ENCODE measurements at places on chromosomes 7 and 10.
A peak's percentile ranks its signal among the peaks of the same experiment; 100 is the strongest.

DNA sequence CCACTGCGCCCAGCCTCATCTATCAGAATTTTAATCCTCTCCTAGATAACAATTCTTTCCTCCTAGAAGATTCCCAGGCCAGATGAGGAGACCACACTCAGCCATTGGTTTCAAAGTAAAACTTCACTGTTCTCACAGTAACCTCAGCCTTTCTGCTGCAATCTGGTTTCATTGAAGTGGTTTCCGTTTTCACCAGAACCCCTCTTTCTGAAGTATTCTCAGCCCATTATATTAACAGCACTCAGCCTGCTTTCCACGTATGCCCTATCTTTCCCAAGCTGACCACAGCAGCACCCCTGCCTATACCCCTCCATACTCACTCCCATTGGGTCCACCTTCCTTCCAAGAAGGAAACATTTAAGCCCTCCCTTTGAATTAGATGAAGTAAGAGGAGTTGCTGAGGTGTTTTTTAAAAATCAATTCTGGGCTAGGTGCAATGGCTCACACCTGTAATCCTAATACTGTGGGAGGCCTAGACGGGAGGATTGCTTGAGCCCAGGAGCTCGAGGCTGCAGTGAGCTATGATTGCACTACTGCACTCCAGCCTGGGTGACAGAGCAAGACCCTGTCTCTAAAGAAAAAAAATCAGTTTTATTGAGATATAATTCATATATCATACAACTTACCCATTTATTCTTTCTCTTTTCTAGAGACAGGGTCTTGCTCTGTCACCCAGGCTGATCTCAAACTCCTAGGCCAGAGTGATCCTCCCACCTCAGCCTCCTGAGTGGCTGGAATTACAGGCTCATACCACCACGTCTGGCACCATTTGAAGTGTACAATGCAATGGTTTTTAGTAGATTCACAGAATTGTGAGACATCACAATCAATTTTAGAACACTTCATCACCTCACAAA lies 11.3 kb downstream of the PLAU start:
- no peak for DNase-seq

GRCh38 chr7:89621925-89622641 lies 532.2 kb upstream of the STEAP1 start:
- no peak for DNase-seq

- no peak for DNase-seq
Observed at GRCh38 chr10:99372546-99373271, 43.6 kb downstream of the CNNM1 start.

GRCh38 chr10:6409971-6410643 lies 170.0 kb downstream of the PRKCQ start:
- peak; percentile 56 for DNase-seq

DNA sequence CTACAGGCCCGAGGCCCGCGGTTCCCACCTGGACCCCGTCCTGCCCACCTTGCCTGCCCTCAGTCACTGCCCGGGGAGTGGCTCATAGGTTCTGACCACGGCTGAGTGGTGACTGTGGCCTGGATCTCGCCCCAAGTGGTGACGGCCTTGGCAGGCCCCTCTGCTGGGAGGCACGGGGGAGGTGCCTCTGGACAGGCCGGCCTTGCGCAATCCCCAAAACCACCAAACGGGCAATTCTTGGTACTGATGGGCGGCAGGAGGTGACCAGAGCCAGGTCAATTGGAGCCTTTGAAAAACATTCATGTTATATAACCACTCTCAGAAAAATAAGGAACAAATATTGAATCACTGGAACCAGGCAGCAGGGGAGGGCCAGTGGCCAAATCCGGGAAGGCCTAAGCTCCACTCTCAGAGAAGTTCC lies 83.4 kb downstream of the PRKAG2 start:
- no peak for DNase-seq

DNA sequence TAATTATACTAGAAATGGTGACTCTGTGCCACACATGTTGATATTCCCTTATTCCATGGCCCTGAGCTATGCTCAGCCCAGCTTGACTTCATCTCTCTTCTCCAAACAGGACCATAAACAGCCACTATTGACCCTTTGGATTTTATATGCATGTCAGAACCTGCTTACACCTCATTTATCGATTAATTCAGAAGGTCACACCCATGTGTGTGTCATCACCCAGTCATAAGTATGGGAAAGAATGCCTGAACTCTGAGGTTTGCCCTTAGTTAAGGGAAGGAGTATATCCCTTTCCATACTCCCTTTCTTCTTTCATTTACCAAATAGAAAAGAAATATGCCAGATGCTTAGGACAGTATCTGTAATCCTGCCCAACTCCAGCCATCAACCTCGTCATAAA lies 602.3 kb downstream of the SORCS3 start:
- DNase-seq = no peak

- DNase-seq = no peak
Observed at GRCh38 chr10:33025039-33025438, 67.0 kb upstream of the ITGB1 start.

- DNase-seq = peak; percentile 29
Observed at GRCh38 chr10:6498771-6499170, 81.3 kb downstream of the PRKCQ start.

- no peak for DNase-seq
Observed at GRCh38 chr10:15265056-15265455, 96.6 kb upstream of the NMT2 start.

- DNase-seq = no peak
Observed at GRCh38 chr7:142750321-142750938, 1.2 kb downstream of the PRSS1 start.

- no peak for DNase-seq
Observed at GRCh38 chr7:144454-144826, 47.9 kb upstream of the FAM20C start.

DNA sequence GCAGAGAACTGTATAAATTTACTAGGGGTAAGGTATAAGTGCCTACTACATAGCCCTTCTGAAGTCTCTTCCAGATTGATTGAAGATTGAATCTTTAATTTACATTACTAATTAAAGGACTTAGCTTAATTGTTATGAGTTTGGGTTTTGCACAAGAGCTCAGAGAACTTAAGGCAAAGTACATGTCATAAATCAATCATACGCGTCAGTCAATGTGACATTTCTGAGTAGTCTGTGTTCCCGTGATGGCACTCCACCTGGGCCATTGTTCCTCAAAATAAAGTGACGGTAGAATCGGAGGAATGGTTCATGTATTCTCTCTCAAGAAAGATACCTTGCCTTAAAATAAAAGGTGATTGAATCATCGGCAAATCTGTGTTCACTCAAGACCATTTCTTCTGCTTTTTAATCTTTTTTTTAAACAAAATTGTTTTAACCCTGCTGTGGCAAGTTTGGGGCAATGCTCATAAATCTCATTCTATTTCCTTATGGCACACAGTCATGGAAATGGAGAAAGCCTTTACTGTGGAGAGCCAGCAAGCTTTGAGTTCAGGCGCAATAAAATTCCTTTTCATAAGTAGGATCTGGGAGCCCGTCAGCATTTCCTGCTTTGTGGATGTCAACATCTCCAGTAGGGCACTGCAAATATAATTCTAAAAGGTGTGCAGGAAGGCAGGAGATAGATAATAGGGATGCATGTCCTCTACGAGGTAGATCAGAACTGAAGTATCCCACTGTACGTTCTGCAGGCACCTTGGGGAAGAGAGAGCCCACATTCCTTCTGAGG lies 427.4 kb downstream of the GATA3 start:
- DNase-seq = no peak

- no peak for DNase-seq
Observed at GRCh38 chr7:134910968-134911367, 75.3 kb upstream of the AGBL3 start.

GRCh38 chr7:37097276-37097675 lies 351.4 kb downstream of the ELMO1 start:
- DNase-seq = no peak

GRCh38 chr10:13944823-13945222 lies 358.1 kb downstream of the PRPF18 start:
- DNase-seq = no peak

DNA sequence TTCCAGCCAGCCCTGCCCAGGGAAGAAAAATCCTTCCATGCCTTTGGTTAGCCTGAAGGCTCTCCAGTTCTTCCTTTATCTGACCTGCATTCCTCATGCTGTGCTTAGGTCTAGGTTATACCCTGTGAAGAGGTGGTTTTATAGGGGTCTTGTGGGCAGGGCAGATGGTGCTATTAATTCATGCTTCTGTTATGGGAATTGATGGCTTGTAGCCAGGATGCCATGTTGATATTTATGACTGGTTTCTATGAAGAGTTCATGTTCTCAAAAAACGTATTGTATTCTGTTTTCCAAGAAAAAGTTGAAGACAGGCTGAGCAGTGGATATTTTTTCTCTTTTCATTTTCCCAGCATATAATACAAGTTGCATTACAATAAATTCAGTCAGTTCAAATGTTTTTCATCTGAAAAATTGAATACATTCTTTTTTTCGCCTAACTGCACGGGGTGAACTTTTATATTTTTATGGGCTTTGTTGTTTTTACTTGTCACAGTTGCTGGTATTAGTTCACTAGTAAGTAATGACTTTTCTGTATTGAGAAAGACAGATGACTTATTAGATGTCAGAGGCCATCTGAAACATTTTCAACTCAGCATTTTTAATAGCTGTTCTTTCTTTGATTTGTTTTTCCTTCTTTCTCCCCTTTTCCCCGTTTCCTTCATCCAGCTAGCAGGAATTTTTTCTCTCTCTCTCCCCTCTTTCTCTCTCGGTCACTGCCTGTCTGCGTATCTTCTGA lies 322.8 kb downstream of the LRMDA start:
- DNase-seq = no peak

DNA sequence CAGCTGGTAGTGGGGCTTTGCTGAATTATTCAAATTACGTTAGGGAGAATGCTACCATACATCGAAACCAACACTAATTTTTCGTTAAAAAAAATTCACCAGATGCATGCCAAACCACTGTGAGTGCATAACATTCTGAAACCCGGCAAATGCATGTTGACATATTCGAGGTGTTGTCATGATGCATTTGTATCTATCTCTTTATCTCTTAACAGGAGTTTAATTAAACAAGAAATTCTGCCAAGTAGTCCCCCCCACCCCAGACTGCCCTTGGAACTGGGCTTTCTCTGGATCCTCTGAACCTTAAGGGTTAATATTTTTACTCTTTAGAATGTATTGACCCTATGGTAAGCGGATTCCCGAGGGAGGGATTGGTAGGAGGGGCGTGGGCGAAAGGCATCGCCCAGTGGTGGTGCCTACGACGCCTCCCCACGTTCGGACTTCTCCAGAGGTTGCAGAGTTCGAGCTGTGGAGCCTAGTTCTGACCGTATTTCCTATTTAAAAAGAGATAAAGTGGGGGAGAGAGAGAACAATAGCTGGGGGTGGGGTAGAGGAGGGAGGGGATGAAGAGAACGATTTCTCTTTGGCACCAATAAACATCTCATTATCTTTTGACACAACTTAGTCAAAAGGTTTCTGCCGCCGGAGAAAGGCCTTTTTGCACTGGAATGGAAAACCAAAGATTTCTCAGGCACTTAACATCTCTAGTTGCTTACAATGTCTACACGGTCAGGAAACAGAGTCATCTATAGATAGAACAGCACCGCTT lies 7.2 kb downstream of the DLX6 start:
- no peak for DNase-seq

DNA sequence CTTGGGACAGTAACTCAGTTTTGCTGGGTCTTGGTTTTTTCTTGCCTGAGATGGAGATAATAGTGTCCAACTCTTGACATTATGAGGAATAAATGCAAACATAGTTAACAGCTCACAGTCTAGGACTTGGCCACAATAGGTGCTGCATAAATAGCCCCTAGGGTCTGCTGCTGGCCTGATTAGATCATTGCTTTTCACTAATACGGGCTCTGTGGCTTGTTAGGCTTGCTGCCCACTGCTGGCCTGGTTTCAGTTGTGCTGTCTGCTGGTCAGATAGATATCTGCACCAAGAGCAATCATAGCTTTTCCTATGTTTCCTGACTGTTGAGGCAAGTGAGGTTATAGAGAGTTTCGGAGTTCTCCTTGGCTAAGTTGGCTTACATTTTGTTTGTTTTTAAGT lies 246.1 kb downstream of the DNAJB9 start:
- DNase-seq = no peak

DNA sequence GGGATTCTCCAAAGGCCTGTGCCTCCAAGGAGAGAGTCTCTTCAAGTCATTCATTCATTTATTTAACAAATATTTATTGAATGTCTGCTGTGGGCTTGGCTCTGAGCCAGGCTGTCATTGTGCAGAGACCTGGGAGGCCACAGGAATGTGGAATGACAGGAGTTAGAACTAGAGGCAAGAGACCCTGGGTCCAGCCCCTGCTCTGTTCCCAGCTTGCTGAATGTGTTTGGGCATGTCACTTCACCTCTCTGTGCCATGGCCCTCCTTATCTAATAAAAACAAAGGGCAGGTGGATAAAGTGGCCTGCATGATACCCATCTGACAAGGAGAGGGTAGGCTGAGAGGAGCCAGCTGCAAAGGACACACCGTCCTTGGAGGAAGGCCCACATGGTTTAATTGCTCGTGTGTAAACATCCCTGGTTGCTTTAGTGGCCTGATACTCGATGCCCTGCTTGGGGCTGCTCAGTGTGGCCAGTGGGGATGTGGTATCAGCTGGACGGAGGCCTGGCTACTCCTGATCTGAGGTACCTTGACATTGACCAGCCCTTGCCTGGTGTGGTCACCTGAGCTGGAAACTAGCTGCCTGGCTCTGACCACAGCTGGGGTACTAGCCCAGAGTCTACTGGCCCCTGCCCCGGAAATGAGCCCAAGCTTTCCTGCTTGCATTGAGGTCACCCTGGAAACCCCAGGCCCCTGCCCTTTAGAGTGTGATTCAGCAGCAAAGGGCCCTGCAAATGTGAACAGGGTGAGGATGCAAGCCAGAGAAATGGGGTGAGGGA lies 116.2 kb downstream of the CDH23 start:
- no peak for DNase-seq

DNA sequence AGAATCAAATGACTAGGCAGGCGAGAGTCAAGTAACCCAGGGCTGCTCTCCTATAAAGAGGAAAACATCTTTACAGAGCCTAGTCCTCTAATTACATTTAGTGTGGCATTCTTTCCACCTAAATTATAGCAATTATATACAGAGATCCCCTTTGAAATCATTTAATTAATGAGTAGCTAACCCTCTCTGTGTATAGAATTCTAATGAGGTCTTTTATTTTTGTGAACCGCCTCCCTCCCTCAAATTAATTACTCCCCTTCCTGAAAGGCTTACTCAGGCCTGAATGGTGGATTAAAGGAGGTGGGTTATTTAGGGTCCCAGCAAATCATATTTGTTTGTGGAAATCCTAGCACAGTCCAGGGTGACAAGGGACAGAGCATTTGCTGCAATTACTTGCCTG lies 551.8 kb downstream of the SORCS3 start:
- DNase-seq = no peak

DNA sequence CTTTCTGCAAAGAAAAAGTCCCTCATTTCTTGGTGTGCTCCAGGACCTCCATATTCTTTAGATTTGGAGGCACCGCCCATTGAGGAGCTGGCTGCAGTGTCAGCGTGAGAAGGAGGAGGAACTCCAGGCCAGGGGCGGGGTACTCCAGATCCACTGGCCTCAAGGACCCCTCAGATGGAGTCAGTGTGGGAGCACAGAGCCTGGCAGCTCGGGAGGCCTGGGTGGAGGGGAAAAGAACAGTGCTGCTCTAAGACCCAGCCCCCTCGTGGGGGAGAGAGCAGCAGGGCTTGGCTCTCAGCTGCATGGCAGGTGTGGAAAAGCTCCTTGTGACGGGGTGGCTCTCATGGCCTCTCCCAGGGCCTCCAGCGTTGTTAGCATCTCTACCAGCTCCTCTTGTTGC lies 70.5 kb downstream of the ITGB1 start:
- DNase-seq = no peak

Data from T-cell (primary cell).